ENCODE measurements at places on chromosomes 11 and 22. TPM values are rescaled to one million over a fixed set of nuclear protein-coding genes. Genes with fewer than 3 reads are reported as not detected.

DNA sequence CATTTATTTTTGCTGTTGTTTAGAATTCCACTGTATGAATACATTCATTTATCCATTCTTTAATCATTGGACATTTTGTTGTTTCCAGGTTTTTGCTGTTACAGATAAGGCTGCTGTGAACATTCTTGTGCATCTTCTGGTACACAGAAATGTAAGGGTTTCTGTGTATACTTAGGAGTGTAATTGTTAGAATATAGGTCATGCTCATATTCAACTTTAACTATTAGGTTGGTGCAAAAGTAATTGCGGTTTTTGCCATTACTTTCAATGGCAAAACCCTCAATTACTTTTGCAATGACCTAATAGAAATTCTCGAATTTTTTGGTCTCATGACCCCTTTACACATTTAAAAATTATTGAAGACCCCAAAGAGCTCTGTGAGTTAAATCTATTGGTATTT lies 17.3 kb downstream of the ACER3 start:
- DNase-seq = no peak

GRCh38 chr11:6586434-6587359 lies 16.7 kb downstream of the RRP8 start:
- no peak for DNase-seq

ZNF215 gene
- total RNA-seq = 19.8 TPM

HOATZ gene
- not detected for total RNA-seq

- DNase-seq = no peak
Observed at GRCh38 chr11:60607483-60607882, 91.9 kb upstream of the MS4A8 start.

DNA sequence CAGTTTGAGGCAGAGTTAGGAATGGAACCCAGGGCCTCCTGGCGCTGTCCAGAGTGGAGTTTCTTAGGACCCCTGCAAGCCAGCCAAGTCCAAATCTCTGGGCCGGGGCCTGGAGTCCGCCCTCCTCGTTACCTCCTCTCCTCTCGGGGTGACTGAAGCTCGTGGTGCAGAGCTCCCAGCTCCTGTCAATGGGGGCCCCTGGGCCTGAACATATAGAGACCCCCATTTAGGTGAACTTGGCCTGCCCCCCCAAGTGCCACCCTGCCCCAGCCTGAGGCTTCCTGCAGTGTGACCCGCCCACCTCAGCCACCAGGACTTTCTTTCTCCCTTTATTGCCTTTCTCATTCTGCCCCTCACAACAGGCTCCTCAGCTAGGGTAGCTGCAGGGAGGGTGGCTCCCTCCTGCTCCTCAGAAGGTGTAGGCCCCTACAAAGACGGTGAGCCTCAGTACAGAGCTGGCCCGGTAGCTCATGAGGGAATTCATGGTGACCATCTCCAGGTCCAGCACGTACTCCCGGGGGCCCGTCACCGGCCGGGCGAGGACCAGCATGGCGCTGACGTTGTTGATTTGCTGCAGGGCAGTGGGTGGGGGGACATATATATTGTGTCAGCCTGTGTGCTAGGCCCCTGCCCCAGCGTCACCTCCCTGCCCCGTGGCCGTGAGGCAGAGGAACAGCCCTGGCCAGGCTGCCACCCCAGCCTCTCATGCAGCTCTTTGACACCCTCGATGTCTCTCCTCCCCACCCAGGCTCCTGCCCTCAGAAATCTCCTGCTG lies 5.9 kb downstream of the EFEMP2 start:
- DNase-seq = no peak

BTG4 gene
- not detected for total RNA-seq

TM7SF2 gene
- total RNA-seq = 49.5 TPM

- no peak for DNase-seq
Observed at GRCh38 chr22:42142771-42143461, 12.3 kb upstream of the CYP2D6 start.

PLAAT3 gene
- total RNA-seq = 17.3 TPM

CCDC90B gene
- 35.7 TPM for total RNA-seq

DNA sequence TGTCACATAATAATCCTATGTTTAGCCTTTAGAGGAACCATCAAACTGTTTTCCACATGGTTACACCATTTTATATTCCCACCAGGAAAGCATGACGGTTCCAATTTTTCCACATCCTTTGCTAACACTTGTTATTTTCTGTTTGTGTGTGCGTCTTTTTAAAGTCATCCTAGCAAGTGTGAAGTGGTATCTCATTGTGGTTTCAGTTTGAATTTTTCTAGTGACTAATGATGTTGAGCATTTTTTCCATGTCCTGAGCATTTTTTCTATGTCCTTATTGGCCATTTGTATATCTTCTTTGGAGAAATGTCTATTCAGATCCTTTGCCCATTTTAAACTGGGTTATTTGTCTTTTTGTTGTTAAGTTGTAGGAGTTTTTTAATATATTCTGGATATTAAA lies 53.7 kb upstream of the DEPDC7 start:
- no peak for DNase-seq

RFPL2 gene
- total RNA-seq = not detected

HIRA gene
- 104 TPM for total RNA-seq

IL10RA gene
- total RNA-seq = 50.3 TPM

ANGPTL5 gene
- total RNA-seq = not detected

PDE3B gene
- total RNA-seq = 18.9 TPM

DYNC2H1 gene
- 6.2 TPM for total RNA-seq

- DNase-seq = no peak
Observed at GRCh38 chr11:36509201-36509639, 852 bp downstream of the TRAF6 start.

GRCh38 chr22:37696657-37697537 lies at the start of gene TRIOBP:
TSS of gene TRIOBP (plus strand) at chr22:37697048. CDS start at chr22:37701366, 4,318 bp downstream.
- DNase-seq = peak; percentile 96

GRCh38 chr11:102046841-102047240 lies 396 bp upstream of the CFAP300 start:
- DNase-seq = no peak

GRCh38 chr22:40006641-40007040 lies 11.9 kb downstream of the FAM83F start:
- DNase-seq = no peak

DNA sequence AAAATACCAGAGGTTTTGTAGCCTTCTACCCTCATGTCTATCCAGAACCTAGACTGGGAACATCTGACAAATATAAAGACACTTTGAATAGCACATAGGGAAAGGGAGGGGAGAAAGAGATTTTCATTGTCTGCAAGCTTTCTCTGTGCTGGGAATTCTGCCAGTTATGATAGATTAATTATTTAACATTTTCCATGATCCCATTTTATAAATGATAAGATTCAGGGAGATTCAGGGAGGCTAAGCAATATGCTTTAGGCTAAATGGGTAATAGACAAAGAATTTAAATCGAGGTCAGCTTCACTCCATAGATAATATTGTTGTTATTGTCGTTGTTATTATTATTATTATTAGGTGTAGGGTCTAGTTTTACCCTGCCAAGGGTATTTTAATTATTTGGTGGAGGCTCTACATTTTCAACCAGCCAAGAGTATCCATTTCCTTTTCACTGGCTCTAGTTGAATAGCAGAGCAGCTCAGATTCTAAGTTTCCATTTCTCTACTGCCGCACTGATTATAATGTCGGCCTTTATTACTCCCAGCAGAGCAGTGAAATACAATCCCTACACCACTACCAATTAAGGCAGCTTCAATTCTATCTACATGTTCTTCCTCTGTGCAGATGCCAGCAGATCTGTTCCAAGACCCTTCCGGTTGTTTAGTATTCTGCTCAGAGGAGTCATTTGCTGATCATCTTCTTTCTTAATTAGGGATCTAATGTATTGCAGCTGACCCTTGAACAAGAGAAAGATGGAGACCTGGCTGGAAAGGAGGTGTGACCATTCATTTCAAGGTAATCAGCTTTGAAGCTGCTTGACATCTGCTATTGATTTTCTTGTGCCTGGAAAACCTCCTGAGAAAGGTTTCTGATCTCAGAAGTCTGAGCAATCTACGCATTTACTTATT lies 23.8 kb upstream of the SYN3 start:
- DNase-seq = no peak

GRCh38 chr22:27988704-27989103 lies 69.6 kb upstream of the PITPNB start:
- DNase-seq = no peak

TTC12 gene
- total RNA-seq = 6.3 TPM

DNA sequence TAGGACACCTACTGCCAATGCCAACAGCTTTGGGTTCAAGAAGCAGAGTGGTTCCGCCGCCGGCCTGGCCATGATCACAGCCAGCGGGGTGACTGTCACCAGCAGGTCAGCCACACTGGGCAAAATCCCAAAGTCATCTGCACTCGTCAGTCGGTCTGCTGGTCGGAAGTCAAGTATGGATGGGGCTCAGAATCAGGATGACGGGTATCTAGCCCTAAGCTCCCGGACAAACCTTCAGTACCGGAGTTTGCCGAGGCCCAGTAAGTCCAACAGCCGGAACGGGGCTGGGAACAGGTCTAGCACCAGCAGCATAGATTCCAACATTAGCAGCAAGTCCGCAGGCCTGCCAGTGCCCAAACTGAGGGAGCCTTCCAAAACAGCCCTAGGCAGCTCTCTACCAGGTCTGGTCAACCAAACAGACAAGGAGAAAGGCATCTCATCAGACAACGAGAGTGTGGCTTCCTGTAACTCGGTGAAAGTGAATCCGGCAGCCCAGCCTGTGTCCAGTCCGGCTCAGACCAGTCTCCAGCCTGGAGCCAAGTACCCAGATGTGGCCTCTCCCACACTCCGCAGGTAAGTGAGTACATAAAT lies 115.1 kb downstream of the DBX1 start:
- no peak for DNase-seq

- no peak for DNase-seq
Observed at GRCh38 chr11:76303399-76303798, 77.5 kb downstream of the THAP12 start.

DNA sequence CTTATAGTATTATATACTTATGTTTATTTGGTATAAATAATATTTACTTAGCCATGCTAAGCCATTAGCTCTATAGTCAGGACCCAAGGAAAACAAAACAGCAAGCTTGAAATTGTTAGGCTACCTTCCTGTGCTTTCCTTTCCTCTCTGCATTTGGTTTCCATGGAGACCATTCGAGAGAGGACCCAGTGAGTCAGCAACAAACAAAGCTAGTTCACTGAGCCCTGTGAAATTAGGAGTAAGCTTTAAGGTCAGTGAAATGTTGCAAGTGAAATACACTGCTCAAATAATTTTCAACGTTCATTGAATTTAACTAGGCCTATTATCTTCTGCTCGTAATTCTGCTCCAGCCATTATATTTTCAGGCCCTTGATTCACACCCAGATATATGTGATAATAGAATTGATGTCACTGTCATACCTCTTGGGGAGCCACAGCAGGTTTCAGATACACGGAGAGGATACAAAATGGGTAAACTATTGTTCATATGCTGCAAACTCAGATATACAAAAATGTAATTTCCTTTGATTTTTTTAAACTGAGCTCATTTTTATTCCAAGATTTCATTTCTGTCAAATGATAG lies 9.1 kb upstream of the OR10D3 start:
- DNase-seq = no peak

- no peak for DNase-seq
Observed at GRCh38 chr11:72351836-72352235, 82.5 kb downstream of the CLPB start.

- DNase-seq = no peak
Observed at GRCh38 chr11:18958221-18958910, 19.2 kb upstream of the MRGPRX1 start.

DNA sequence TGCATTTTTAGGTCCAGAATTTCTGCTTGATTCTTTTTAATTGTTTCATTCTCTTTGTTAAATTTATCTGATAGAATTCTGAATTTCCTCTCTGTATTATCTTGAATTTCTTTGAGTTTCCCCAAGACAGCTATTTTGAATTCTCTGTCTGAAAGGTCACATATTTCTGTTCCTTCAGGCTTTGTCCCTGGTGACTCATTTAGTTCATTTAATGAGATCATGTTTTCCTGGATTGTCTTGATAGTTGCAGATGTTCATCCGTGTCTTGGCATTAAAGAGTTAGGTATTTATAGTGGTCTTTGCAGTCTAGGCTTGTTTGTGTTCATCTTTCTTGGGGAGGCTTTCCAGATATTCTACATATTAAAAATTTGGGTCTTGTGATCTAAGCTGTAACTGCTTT lies 694.8 kb upstream of the CCDC179 start:
- no peak for DNase-seq

GRCh38 chr22:38699784-38700183 lies 959 bp downstream of the JOSD1 start:
- no peak for DNase-seq

POU2AF2 gene
- total RNA-seq = 1.2 TPM

GRCh38 chr22:43566561-43567332 lies 154.9 kb downstream of the MPPED1 start:
- no peak for DNase-seq

GRCh38 chr11:100640646-100641045 lies 46.4 kb upstream of the ARHGAP42 start:
- no peak for DNase-seq

SYTL2 gene
- 103 TPM for total RNA-seq

CCDC88B gene
- 31.7 TPM for total RNA-seq

DNA sequence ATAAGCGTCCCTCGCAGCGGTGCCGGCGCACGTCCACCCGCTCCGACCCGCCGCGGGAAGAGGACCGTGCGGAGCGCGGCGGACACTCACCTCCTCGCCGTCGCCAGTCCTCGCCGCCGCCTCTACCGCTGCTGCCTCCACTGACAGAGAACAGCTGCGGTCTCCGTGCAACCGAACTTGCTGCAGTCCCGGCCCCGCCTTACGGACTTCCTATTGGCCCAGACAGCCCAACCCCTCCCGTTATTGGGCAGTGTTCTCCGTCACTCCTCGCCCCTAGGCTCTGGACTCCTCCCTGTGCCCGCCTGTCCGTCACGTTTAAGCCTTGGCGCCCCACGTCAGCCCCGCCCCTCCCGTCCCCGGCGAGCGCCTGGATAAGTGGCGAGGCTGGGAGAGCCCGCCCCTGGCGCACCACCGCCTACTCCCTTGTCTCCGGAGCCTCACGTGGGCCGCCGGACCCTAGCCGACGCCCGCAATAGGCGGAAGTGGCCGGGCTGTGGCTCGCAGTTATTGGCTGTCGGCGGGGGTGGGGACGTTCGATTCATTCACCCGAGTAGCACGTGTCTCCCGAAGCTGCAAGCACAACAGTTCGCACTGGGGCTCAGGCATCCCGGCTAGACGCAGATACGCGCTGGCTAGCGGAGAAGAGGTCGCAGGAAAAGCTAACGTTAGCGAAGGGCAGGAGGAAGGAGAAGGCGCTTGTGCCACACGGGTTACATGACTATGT lies at the start of gene PC:
TSS of gene PC (minus strand) at position 152 of the 724 bp plus-strand sequence. CDS start 86,224 bp downstream, outside the sequence.
- DNase-seq = peak; percentile 94

OR52N4 gene
- total RNA-seq = not detected
